SK-N-MC (cell line): ENCODE measurements at places on chromosomes 13 and 19.

- no peak for DNase-seq
Measured at GRCh38 chr19:41626877-41627276, at the start of gene CEACAM4. Gene CEACAM4, minus strand, starts transcription at chr19:41627074. Its CDS starts 111 bp downstream, at chr19:41626963.

- no peak for DNase-seq
Measured at GRCh38 chr13:112205990-112206389, 139.0 kb downstream of the SOX1 start.

GRCh38 chr19:47370045-47370611, 21.0 kb downstream of the DHX34 start:
- no peak for DNase-seq

DNA sequence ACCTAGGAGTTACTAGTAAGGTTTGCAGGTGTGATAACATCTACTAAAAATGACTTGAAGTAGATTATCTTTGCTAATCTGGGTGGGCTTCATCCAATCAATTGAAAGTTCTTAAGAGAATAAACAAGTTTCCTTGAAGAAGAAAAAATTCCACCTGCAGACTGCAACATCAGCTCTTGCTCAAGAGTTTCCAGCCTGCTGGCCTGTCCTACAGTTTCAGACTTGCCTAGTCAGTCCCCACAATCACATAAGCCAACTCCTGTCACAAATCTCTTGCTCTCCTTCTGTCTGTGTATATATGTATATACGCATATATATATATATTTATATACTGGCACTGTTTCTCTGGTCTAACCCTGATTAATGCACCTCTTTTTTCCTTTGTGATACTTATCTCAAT, 67.3 kb upstream of the ITM2B start:
- no peak for DNase-seq

DNA sequence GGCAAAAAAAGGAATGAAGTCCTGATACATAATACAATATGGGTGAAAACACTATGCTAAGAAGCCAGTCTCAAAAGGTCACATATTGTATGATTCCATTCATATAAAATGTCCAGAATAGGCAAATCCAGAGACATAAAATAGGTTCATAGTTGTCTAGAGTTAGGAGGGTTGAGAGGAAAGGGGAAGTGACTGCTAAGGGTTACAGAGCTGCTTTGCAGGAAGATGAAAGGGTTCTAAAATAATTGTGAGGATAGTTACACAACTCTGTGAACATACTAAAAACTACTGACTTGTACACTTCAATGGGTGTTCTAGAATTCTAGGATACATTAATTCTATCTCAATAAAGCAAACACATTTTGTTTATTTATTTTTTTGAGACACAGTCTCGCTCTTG, 25.7 kb downstream of the CAB39L start:
- DNase-seq: no peak

DNA sequence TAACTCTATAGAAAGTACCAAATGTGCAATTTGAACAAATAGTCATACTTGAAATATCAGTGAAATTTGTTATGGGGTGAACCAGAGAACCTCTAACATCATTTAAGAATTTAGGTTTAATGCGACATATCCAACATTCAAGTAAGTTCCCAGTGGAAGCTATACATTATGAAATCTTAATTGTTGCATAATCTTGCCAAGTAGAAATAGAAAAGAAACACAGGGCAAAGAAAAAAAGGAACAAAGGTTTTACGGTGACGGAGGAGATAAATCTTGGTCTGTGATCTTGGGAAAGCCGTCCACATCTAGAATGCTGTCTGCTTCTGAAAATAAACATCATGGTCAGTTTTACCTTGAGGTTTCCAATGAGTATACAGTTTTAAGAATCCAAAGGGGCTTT, 445.7 kb downstream of the RFC3 start:
- no peak for DNase-seq

- DNase-seq: no peak
Measured at GRCh38 chr13:107563099-107563925, 652.0 kb downstream of the LIG4 start.

DNA sequence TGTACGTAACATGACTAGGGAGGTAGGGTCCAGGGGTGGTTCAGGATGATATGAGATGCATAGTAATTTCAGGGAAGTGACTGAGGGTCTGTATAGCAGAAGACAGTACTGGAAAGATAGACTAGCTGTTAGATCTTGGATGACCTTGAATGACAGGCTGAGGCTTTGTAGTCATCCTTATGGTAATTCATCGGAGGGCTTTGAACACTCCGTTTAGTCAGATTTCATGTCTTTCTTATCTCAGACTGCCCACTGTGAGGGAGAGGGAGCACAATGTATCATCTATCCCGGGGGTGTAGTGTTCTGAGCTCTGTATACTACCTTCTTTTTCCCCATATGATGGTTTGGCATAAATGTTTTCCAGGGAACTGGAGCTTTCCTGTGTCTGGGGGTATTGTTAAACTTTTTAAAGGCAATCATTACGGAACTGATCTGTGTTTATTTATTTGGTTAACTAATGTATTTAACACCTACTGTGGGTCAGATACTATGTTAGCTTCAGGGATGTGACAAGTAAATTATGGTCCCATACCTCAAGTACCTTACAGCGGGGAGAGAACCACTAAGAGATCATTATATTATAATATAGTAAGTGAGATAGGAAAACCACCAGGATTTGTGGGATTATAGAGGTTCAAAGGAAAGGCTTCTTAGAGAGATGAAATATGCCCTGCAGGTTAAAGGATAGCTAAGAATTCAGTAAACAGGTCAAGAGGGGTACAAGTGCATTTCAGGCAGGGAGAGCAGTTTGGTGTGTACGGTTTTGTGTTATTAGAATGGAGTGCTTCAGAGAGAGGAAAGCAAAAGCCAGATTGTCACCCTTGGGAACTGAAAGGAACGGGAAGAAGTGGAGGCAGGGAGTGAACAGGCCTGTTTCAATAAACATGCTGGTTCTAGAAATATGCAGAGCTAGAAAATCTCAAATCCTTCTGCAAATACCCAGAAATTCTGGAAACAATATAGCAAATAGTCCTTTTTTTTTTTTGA, 164.8 kb upstream of the KL start:
- no peak for DNase-seq

DNA sequence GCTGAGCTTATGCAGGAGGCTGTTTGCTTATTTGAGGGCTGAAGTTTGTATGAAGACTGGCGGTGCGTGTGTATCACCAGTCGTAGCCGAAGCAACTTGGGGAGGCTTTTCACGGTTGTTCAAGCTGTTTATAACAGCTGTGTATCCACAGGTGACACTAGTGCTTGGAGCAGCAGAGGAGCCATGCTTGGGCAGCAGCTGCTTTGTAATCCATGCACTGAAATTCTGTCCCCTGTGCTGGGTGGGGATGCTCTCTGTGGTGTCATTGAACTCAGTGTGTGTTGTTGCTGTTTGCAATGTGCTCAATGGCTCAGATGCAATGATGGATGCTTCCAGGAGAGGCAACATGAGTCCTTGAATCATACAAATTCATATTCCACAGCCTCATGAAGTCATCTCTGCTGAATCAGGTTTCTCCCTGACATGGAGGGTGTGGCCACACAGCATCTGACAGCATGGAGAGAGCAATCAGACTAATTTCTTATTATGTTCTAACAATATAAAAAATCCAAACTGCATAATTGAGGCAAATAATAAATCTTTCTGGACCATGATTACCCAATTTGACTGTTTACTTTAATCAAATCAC, 18.8 kb upstream of the GTF3A start:
- DNase-seq: no peak

DNA sequence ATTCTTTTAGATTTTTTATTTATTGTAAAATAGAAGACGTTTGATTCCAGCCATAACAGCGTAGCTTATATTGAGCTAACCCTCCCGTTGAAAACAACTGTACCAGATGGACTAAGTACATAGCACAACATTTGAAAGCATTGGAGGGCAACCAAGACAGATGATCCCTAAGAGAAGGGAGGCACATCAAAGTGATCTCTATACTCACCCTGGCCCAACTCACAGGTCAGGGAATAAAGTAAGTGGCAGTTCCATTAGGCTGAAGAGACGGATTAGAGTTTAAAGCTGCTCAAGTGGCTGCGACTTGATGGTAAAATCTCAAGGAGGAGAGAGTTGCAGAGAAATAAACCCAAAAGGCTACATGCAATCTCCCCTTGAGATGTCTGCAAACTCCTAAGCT, 65.1 kb upstream of the ITM2B start:
- DNase-seq: no peak

DNA sequence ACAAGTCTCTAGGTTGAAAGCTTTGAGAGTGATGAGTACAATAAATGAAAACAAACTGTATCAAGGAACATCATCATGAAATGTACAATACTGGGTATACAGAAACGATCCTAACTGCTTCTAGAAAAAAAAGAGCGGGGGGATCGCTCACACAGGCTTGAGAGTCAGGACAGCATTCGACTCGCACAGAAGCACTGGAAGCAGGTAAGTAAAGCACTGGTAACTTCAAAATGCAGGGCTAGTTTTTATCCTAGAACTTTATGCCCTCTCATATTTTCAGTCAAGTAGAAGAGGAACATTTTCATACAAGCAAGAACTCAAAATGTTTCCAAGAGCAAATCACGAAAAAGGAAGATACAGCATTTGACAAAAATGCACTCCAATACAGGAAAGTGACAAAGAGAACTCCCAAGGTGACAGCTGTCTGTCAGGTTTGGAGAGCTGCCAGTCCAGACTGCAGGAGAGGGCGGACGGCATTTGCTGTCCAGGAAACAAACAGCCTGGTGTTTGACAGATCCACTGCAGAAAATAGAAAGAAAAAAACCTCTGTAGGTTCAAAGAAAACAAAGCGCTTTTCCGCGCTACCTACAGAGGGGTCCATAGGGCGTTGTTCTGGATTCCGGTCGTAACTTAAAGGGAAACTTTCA, 58.2 kb upstream of the XPO4 start:
- DNase-seq: no peak

DNA sequence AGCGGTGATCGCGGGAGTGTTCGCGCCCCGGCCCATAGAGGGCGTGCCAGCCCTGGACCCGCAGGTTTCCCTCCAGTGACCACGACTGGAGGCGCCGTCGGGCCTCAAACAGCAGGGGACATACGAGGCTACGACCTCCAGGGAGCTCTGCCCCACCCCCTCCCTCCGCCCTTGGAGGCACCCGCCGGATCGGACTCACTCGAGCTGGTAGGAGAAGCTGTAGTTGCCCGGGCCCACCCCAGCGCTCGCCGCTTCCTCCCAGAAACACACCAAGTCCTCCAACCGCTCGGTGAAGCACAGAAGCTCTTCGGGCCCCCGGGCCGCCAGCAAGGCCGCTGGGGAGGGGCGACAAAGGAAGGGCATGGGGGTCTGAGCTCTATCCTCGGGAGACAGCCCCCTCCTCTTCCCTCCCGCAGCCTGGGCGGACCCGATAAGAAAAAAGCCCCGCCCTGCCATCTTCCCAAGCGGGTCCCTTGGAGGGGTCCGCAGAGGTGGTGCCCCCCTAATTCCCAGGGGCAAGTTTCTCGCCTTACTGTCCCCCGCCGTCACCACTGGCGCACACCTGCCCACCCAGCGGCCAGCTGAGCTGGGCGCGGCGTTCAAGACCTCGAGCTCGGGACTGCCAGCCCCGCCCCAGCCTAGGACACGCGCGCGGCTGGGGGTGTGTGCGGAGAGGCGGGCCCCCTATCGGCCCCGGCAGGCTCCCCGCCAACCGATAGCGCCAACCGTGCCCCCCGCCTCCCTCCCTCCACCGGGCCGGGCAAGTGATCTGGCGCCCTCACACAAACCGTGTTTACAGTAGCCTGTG, 1.0 kb downstream of the EPOR start:
- DNase-seq: no peak

- no peak for DNase-seq
Measured at GRCh38 chr13:38636761-38637160, 50.1 kb upstream of the FREM2 start.

- no peak for DNase-seq
Measured at GRCh38 chr19:1862424-1863327, 703 bp downstream of the KLF16 start.

DNA sequence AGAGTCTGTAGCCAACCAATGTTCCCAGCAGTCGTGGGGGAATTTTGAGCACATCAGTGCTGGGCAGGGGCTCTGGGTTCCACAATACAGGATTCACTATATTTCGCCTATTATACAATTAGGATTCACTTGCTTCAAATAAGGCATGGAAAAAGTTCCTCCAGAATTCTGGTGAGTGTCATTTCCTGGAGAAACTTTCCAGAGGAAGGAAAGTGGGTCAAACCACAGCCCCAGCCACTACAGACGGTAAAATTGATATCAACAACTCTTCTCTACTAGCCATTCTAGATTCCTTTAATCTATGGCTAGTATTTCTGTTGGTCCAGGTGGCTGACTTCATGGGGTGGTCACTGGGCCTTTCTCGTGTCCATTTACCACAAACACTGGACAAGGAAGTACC, 10.5 kb downstream of the MYCBP2 start:
- no peak for DNase-seq

DNA sequence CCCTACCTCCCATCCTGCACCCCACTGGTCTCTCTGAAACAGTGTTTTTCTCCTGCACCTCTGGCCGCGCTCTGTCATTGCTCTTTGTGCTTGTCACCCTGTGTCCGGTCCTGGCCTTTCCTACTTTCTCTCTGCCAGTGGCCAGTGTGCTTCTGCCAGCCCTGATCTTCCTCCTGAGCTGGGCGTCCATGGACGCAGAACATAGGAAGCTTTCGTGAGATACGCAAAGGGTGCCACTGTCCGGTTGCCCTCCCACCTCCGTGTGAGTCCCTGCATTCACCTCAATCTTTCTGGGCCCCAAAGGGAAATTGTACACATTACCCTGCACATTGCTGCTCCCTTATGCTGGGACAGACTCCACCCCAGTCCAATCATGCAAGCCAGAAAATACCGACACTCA, 105.7 kb upstream of the SOX1 start:
- no peak for DNase-seq

DNA sequence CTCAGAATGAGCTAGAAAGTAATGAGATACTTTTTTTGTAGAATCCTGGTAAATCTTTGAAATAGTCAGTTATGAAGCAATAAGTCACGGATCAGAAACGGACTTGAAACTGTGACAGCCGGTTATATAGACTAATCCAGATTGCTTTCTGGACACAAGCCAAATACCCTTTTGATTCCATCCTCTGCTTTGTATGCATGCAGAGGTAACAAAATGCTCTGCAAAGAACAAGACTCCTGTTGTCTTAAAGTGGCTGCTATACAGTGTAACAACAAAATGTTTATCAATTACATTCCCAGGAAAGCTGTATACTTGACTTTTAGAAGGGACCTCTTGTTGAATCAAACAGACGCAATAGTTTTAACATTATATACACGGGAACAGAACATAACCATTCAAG, 66.5 kb upstream of the STARD13 start:
- no peak for DNase-seq

DNA sequence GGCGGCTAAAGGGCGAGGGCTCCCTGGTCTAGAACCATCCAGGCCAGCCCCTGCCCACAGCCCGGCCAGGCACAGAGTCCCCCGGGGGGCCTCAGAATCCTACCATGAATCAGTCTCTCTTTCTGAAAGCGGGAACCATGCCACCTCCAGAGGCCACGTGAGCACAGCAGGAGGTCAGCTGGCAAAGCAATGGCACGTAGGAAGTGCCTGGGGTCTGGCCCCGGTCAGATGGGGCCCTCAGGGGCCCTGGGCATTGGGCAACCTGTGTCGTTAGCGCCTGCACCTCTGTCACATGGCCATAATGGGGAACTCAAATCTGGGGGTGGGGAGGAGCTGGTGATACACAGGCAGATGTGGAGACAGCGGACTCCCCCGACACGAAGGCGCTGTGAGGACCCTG, 8.8 kb downstream of the MFSD12 start:
- no peak for DNase-seq
